ENCODE measurements at places on chromosomes 12 and 14.

- peak; percentile 26 for DNase-seq
Measured at GRCh38 chr12:106918746-106919145, 37.0 kb upstream of the TMEM263 start.

DNA sequence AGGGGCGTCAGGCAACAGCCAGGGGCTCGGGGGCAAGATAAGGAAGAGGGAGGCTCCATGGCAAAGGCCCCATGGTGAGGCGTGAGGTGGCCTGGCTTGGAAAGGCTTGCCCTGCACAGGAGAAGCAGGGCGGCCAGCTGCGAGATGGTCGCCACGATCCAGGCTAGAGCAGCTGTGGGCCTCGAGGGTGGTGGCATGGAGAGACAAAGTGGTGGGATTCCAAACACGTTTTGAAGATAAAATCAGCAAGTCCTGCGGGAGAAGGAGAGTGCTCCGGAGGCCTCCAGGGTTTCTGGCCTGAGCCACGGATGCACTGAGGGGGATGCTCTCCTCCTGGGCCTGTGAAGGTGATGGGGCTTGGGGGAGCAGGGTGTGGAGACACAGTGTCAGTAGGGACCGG is 20.5 kb upstream of the DLK1 start:
- DNase-seq, result no peak

- DNase-seq, result no peak
Measured at GRCh38 chr14:30779210-30779609, 95.1 kb upstream of the COCH start.

DNA sequence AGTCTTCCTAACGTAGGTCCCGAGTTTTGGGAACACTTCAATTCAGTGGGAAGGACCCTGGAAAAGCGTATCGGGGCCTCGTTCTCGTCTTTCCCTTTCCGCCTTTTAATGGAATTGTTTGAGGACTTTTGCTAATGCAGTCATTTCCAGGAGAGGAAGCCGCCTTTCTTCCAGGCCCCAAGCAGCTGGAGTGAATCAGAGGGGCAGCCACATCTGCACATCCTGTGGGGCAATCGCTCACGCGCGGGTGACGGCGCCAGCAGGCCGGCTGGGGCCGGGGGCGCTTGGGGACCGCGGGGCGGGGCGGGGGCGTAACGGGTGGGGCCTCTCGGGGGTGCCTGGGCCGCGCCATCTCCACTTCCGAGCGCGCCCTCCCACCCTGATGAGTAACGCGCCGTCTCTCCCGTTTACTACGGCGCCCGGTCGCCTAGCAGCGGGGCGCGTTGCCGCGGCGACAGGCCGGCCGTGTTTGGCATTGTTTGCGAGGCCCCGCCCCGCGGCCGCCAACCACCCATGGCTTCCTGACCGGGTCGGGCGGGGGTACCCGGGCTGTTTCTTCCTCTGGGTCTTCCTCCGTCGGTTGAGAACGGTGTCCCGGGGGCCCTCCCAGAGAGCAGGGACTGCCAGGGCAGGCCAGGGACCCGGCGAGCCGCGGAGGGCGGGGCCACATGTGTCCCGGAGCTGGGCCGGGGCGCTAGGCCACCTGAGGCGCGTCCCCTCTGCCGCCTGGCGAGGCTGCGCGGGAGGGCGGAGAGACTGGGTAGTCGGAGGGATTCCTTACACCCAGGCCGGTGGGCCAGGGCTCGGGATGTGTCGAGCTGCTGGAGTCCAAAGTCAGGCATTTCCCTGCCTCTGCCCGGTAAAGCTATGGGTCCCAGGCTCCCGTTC is 2.3 kb downstream of the GSG1 start:
- peak; percentile 83 for DNase-seq

DNA sequence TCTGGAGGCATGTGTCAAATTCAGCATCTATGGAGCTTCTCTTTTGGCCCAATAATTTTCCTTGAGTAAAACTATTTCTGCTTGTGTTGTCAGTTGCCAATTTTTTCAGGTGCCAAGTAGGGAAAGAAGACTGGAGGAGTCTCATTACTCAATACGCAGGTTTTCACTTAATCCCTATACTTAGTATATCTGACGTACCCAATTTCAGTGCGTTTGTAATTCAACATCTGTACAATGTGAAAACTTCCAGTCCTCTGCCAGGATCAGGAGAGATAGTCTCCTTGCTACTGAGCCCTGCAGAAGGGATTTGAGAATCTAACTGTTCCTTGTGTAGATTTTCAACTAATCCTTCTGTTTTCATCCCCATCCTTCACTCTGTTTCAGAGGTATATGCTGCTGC is 5.7 kb upstream of the PAWR start:
- no peak for DNase-seq

- DNase-seq, result no peak
Measured at GRCh38 chr14:87443787-87444186, 549.2 kb downstream of the GALC start.

GRCh38 chr12:50927356-50927755 is 25.0 kb upstream of the HIGD1C start:
- DNase-seq, result no peak

DNA sequence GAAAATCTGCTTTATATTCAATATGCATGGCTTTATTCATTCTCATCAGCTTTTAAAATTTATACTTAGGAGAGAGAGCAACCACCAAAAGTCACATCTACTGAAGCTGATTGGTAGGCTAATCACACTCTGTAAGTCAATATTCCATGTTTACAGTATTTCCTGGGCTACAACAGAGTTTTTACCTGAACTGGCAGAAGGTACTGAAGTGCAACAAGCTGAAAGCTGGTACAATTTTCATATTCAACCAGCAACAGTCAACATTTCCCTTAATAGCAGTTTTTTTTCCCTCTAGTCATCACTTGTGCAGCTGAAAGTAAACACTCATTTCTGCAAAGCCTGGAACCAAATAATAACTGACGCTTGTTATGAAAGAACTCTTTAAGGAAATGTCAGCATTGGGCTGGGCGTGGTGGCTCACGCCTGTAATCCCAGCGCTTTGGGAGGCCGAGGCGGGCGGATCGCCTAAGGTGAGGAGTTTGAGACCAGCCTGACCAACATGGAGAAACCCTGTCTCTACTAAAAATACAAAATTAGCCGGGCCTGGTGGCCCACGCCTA is 12.9 kb downstream of the BRAP start:
- DNase-seq, result no peak

DNA sequence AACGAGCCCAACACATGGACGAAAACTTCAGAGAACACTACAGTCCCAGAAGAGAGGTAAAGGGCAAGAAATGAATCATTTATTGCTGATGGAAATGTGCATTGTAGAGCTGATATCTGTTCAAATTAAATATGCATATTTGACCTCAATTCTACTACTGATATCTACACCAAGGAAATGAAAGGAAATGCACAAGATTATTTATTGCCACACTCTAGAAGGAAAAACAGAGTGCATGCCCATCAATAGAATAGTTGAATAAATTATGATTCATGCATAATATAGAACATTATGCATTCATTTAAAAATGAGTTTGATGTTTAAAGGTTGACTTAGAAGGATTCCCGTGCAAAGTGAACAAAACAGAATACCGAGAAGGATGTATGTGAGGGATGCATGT is 15.6 kb upstream of the NUP107 start:
- no peak for DNase-seq

- no peak for DNase-seq
Measured at GRCh38 chr12:71517145-71517846, 77.7 kb downstream of the LGR5 start.

DNA sequence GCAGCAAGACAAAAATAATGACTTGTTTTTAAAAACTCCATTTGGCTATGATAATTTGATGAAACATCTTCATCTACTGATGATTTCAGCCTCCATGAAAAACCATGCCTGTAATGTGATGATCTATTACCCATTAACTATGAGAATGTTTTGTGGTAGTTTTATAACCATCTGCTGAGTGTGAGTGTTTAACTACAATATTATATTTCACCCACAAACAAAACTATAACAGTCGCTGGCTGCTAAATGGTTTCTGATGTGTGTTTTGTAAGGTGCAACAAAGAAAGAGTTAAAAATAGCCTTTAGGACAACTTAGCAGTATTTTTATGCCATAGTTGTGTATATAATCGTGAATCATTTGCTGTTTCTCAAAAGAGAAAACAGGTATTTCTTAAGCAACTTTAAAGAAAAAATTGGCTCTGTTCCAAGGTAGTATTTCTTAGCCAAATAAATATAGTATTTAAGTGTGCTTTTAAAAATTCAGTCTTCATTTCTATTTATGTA is 4.9 kb downstream of the PTHLH start:
- DNase-seq, result no peak

DNA sequence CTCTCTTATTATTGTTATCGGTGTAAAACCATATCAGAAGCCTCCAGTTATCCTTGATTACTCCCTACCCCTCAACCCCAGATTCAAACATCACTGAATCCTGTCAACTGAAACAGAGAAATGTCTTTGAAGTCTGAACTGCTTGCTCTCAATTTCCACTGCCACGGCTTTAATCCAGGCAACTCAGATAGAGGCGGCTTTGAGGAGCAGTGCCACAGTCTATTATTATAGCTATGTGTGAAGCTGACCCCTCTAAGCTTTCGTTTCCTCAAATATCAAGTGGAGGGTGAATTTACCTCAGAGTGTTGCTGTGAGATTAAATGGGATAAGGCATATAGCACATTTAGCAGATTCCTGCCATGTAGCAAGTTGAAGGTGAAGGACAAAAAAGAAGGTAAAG is 49.0 kb upstream of the PDE3A start:
- DNase-seq, result no peak

- no peak for DNase-seq
Measured at GRCh38 chr14:89422181-89422951, 5.3 kb upstream of the FOXN3 start.

- DNase-seq, result no peak
Measured at GRCh38 chr12:68998041-68998440, 65.1 kb upstream of the CPM start.

- no peak for DNase-seq
Measured at GRCh38 chr14:68441542-68441941, 351.3 kb downstream of the ZFP36L1 start.

DNA sequence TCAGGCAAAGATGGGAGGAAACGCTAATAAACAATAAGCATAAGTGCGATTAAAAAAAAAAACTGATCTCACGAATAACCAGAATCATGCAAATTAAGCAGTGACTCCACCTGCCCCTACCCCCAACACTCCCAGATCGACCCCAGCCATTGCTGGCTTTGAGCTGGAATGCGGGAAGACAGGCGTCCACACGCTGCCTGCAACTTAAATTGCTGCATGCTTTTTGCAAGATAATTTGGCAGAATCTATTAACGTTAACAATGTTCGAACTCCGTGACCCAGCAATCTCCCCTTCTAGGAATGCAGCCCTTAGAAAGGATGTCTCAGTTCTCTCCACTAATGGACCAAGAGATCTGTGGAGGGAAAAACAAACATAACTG is 935 bp upstream of the CKB start:
- DNase-seq, result no peak

DNA sequence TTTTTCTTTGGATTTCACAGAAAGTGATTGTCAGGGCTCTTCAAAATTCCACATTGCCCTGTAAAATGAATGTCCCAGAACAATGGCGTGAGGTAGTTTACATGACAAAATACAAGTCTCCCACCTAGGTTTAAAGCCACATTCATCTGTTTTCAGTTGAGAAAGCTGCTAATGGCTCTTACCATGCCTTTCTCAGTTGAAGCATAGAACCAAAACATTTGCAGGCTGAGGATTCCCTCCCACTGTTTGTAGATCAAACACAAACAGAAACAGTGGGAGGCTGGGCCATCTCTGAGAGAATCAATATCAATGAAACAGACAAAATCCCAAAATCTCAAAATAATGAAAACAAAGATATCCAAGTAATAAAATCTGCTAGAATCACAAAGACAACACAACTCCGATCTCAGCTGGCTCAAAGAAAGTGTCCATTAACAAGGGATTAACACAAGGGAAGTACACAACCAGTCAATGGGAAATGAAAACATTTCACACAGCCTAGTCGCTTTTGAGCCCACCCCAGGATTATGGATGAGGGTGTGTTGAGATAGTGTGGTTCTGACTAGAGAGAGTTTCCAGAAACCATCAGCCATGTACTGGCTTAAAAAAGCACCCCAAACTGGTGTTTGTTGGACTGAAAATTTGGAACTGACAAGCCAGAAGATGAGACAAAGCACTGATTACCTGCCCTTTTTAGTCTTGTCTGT is 54.5 kb upstream of the TMEM260 start:
- no peak for DNase-seq

GRCh38 chr12:15662983-15663659 is 126.1 kb downstream of the EPS8 start:
- no peak for DNase-seq

- DNase-seq, result no peak
Measured at GRCh38 chr14:37318938-37319337, 121.2 kb downstream of the MIPOL1 start.
